Mesenteric fat pad (tissue), 1 donor: ENCODE measurements at places on chromosomes 12 and 14.

- DNase-seq: no peak
Measured at GRCh38 chr14:32977913-32978312, 39.2 kb downstream of the NPAS3 start.

DNA sequence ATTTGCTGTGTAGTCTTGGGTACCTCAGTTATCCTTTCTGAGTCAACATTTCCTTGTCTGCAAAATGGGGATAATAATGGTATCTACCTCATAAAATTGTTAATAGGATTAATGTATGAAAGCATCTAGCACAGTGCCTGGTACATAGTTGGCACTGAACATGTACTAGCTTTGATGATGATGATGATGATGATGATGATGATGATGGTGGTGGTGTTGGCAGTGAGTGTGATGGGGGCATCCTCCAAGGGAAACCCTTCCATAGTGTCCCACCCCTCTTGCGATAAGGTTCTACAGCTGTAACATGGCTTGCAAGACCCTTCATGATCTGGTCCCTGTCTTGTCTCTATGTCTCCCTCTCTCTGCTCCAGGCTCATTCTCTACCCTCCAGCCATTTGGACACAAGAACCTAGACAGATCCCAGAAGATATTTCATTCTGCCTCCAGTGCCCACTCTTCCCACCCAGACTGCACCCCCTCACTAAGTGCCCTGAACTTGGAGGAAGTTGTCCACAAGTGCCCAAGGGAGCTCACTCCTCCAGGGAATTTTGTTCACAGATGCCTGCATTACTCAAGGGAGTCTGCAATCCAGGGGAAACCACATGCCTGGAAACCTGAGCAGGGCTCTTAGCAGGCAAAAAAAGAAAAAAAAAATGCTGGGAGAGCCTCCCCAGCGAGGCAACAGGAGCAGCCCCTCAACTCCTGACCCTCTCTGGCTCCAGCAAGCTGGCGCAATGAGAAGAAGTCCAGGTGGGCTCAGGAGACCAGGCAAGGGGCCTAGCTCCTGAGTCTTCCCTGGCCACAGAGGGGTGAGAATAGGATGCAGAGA, 10.1 kb upstream of the BDKRB1 start:
- no peak for DNase-seq

DNA sequence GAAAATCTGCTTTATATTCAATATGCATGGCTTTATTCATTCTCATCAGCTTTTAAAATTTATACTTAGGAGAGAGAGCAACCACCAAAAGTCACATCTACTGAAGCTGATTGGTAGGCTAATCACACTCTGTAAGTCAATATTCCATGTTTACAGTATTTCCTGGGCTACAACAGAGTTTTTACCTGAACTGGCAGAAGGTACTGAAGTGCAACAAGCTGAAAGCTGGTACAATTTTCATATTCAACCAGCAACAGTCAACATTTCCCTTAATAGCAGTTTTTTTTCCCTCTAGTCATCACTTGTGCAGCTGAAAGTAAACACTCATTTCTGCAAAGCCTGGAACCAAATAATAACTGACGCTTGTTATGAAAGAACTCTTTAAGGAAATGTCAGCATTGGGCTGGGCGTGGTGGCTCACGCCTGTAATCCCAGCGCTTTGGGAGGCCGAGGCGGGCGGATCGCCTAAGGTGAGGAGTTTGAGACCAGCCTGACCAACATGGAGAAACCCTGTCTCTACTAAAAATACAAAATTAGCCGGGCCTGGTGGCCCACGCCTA, 12.9 kb downstream of the BRAP start:
- DNase-seq: no peak

DNA sequence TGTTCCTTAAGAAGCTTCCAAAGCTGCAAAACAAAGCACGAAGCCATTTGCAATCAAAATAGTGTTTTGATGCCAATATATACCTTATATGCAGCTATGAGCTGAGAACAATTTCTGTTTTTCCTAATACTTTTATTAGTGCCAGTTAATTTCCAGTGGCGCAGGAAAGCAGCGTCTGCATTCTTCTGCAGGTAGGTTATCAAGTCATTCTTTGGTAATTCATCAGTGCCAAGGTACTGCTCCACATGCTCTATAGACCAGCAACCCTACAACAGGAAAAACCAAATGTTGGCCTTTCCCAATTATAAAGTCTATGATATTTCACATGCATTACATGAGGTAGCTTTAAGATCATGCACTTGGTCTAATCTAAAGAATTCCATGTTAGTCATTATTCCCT, 87.6 kb upstream of the STRN3 start:
- no peak for DNase-seq

DNA sequence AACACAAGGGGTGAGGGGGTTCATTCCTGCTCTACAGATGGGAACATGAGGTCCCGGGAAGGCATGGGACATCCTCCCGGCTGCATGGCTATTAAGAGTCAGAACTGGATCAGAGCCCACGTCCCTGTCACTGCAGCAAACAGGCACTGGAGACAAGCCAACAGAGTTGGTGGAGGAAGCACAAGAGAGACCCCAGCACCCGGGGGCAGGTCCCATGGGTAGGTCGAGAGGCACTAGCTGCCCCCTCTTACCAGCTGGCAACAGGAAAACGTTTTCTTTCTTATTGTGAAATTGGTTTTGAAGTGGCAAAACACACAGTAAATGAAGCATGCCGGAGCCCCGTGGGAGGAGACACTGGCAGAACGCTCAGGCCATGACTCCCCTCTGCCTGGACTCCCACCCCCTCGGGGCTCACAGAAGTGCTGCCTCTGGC, 43.6 kb downstream of the SYNE3 start:
- no peak for DNase-seq

- DNase-seq: no peak
Measured at GRCh38 chr12:30506411-30506810, 189.3 kb downstream of the IPO8 start.

GRCh38 chr12:107894589-107894988, 120.1 kb downstream of the ASCL4 start:
- DNase-seq: no peak

- no peak for DNase-seq
Measured at GRCh38 chr12:50603817-50604639, 99.2 kb downstream of the DIP2B start.

DNA sequence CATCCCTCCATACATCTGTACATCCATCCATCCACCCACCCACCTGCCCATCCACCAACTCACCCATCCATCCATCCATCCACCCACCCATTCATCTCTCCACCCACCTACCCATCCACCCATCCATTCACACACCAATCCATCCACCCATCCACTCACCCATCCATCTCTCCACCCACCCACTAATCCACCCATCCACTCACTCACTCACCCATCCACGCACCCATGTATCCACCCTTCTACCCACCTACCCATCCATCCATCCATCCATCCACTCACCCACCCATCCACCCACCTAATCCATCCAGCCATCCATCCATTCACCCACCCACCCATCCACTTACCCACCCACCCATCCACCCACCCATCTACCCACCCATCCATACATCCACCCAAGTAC, 16.2 kb downstream of the GALNT9 start:
- DNase-seq: no peak

GRCh38 chr12:47733142-47733541, 7.9 kb upstream of the ENDOU start:
- no peak for DNase-seq

GRCh38 chr12:62724947-62725451, 210.0 kb downstream of the PPM1H start:
- no peak for DNase-seq

GRCh38 chr12:41286426-41286825, 98.3 kb downstream of the PDZRN4 start:
- DNase-seq: no peak

GRCh38 chr12:125755512-125755911, 690.3 kb downstream of the AACS start:
- no peak for DNase-seq
